CD4-positive, alpha-beta T cell treated with Interferon alpha-2 for 1 hour (primary cell): ENCODE measurements at places on chromosomes 2 and 18.

DNA sequence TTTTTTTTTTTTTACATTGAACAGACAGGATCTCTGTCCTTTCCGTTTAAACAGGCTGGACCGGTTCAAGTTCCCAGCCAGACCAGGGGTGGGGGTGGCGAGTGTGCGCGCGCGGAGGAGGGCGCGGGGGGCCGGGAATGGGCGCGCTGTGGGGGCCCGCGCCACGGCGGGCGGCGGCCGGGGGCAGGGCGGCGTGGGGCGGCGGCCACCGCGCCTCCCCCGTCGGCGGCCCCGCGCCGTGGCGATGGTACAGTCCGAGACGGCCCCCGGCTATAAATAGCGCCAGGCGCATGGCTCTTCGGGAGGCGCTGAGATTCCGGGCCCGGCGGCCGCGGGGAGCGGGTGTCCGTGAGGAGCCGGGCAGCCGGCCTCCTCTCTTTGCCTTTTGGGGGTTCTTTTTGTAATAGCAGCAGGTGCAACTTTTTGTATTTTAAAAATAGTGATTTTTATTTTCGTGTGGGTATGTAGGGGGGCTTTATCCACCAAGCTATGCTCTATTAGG is 430 bp upstream of the CELF4 start:
- no peak for DNase-seq

- no peak for DNase-seq
Observed at GRCh38 chr2:60885683-60886082, 4.3 kb downstream of the REL start.

- no peak for DNase-seq
Observed at GRCh38 chr2:27282892-27283291, 663 bp downstream of the TRIM54 start.

DNA sequence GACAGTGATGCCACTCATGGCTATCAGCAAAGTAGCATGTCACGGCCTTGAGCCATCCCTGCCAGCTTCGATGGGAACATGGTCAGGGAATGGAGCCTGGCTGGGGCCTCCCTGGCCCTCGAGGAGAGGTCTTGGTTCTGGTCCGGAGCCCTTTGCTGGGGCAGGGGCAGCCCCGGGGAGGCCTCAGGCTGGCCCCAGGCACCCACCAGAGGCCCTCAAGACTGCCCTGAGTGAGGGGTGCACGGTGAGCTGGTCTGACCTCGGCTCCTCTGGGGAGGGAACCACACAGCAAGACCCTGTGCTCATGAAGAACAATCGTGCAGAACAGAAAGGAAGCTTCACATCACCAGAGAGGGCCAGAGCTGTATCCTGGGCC is 75.2 kb upstream of the OTOS start:
- DNase-seq = no peak

DNA sequence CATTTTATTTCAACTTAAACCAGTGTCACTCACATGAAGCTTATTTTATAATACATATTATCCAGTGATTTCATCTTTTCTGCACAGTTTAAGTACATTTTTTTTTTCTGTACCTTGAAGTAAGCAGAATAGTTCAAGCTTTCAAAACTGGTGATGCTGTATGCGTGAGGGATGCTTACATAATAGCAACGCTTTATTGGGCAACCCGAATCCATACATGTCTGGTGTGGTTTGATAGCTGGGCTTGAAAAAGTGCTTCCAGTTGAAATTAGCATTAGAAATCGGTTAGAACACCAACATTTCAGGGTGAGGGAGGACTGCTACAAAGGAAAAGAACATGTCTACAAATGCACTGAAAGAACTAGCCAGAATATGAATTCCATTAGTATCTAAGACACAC is 117.4 kb downstream of the MBP start:
- DNase-seq = no peak

GRCh38 chr2:197089655-197090054 is 163.1 kb upstream of the PGAP1 start:
- no peak for DNase-seq

DNA sequence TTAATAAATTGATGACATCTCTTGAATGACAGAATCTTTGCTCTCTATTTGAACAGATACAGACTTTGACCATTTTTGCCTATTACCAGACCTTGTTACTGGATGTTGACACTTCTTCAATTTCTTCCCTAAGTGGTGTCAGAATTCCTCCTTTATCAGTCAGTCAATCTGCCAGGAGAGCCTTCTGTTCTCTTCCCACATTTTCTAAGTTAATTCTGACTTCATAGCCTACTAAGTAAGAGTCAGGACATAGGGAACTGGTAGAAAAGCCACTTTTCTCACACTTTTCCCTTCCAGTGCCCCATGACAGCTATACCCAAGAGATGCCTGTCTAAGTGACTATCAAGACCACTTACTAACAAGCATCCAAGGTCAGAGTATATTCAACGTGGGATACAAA is 1187.5 kb upstream of the NXPH2 start:
- no peak for DNase-seq
